ENCODE measurements at places on chromosomes 2 and 18. TPM values are rescaled to one million over a fixed set of nuclear protein-coding genes. Genes with fewer than 3 reads are reported as not detected.

- no peak for DNase-seq
Measured at GRCh38 chr18:74595431-74595830, 2.2 kb upstream of the ZNF407 start.

DNA sequence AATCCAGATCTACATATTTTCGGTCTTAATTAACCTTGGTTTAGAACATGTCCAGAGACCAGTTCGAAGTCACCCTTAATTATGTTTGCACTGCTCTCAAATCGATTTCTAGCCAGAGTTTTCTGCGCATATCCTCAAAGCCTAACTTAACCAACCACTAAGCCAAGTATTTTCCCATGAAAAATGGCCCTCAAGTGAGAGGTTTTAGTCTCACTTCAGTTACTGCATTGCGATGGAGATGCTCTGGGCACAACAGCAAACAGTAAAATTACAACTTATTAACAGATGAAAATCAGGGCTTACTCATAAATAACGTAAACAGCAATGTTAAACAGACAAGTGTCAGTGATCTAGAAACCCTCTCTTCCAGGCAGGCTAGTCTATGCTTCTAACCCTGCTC is 4.5 kb downstream of the RTN4 start:
- no peak for DNase-seq

DNA sequence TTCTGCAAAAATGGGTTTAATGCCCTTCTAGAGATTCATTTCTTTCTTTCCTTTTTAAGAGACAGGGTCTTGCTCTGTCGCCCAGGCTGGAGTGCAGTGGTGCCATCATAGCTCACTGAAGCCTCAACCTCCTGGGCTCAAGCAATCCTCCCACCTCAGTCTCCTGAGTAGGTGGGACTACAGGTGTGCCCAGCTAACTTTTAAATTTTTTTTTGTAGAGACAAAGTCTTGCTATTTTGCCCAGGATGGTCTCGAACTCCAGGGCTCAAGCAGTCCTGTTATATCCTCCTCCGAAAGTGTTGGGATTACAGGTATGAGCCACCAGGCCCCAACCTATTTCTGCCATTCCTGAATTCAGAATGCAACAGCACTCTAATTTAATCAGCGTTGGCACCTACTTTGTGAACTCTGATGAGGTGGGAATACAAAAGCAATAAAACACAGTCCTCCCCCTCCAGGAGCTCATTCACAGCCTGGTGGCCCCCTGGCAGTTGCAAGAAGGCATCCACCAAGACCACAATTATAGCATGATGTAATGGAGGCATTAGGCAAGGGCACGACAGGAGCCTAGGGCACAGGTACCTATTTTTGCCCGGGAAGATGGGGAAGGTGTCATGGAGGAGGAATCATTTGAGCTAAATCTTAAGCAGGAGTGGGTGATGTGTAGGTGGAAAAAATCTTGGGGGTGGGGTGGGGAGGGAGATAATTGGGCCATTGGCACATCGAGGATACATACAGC is 5.1 kb downstream of the RHOB start:
- no peak for DNase-seq

Gene NT5DC4
- not detected for polyA plus RNA-seq

Gene PLGLB1
- polyA plus RNA-seq: 0.59 TPM

Measured in A549 (cell line).